NCI-H2171 treated with DMSO at 0.1 percent for 48 hours (cell line): ENCODE measurements at places on chromosomes 4 and X.

DNA sequence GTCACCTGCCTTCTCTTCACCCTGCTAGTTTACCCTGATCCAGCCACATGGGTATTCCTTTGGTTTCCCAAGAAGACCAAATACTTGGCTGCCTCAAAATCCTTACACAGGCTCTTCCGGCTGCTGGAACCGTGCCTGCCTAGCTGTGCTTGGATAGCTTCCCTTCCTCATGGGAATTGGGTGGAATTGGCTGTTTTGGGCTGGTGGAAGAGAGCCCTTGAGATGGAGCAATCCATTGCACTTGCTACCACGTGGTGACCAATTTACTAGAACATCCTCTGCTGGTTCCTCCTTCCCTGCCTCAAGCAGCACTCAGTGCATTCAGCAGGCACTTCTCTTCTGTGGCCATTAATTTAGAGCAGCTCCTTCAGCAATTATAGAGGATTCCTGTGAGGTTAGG is 119.3 kb upstream of the AP1S2 start:
- DNase-seq, result no peak

GRCh38 chrX:101409043-101409442 is 1.0 kb downstream of the HNRNPH2 start:
- DNase-seq, result no peak

DNA sequence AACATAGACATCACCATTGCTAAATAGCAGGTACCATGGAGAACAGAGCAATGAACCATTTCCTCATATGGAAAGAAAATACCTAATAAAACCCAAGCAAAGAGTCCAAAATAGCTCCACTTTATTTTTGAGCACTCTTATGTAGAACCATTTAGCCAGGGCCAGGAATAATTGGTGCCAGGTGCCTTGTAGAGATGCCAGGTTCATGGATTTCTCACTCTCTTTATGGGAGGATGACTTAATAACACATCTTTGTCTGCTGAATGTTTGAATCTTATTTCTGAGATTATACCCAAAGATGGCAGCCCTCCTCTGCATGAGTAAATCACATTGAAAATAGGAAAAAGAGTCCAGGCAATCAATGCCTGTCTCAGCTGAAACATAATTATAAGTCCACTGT is 212.3 kb upstream of the SFRP2 start:
- no peak for DNase-seq

GRCh38 chr4:172578712-172579111 is 589.9 kb upstream of the GALNT7 start:
- DNase-seq, result no peak

DNA sequence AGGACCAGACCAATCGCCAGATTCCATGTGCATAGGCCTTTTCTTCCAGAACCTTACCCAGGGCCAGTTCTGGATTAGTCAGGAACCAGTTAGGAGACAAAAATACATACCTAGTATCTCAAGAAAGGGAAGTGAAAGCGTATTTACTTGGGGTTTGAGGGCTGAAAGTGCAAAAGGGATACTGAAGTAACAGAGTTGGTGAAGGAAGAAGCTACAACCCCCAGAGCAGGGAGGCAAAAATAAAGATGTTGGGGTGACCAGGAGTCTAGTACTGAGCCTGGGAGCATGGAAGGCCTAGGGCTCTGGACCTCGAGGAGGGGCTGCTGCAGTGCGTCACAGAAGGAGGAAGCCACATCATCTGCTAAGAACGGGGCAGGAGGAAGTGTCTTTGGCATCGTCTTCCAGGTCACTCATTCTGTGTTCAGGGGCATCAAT is 38.3 kb downstream of the TKTL1 start:
- DNase-seq, result no peak

DNA sequence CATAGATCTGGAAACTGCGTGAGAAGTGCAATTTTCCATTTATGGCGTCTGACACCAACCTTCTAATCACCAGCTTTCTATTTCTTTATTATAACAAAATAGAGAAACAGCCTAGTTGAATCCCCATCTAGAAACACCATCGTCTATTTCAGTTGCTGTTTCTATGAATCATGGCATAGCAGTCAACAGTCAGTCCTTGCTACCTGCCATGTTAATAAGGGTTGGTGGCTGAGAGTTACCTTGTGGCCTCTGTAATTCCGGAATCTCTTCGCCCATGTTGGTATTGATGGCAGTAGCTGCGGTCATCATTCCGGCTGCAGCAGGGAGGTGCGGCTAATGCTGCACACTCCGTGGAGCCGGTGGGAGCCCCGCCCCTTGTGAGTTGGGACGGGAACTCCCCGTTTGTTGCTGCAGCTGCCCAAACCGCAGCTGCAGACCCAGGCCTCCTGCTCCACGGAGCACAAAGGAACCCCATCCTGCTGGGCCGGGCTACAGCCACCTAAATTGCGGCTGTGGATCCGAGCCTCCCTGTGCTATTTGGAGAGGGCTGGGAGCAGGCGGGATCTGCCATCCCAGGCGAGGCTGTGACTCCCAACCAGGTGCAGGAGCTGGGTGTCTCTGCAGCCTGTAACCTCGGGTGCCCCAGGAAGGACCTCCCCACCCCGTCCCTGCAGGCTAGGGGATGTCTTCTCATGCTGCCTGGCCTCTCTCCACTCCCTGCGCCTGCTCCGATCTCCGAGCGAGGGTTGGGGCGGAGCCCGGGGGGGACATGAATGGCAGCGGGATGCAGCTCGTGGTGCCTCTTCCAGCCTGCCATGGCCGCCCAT is 115.4 kb upstream of the STK26 start:
- DNase-seq, result no peak

DNA sequence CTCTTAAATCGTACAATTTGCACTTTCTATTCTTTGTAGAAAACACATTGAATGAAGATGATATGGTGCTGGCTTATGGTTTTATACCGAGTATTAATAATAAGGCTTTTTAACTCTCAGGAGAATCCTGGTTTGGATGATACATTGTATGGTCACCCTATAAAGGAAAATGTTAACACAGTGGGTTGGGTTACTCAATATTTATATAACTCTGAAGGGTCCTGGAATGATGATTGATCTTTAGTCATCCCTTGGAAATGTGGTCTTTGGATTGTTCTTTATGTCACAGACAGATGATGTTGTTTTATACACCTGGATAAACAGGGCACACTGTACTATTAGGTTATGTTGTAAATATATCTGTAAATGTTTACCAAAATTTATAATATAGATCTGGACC is 496.2 kb upstream of the NDST4 start:
- no peak for DNase-seq

GRCh38 chrX:55702671-55703070 is 14.9 kb upstream of the RRAGB start:
- no peak for DNase-seq
